ENCODE measurements at places on chromosomes 2 and 18. TPM values are rescaled to one million over a fixed set of nuclear protein-coding genes. Genes with fewer than 3 reads are reported as not detected.
A peak's percentile ranks its signal among the peaks of the same experiment; 100 is the strongest.

DNA sequence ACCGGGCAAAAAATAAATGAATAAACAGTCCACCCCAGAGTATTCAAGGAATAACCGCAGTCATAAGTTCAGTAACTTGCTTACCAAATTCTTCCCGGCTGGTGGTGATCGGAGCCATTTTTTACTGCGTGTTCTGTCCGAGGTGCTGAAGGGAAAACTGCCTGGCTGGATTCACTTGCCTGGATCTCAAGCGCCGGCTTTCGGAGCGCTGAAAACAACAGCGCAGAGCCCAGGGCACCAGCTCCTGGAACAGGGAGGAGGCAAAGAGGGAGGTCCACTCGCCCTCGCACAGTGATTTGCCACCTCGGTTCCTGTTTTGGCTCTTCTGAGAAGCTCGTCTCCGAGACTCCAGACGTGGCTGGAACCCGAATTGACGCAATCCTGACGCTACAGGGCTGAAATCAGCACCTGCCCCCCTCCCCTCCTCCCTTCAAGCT lies at the start of gene SYT4:
SYT4 (minus strand) TSS at position 327 of the 437 bp plus-strand sequence; CDS start at position 118, 209 bp downstream.
- DNase-seq: no peak
- peaks cover 8% of the 10 kb centered on the region for H3K27me3 ChIP-seq
- H3K36me3 ChIP-seq: no peaks in the 10 kb centered on the region
- H3K27ac ChIP-seq: no peak within 1 kb of the TSS

DNA sequence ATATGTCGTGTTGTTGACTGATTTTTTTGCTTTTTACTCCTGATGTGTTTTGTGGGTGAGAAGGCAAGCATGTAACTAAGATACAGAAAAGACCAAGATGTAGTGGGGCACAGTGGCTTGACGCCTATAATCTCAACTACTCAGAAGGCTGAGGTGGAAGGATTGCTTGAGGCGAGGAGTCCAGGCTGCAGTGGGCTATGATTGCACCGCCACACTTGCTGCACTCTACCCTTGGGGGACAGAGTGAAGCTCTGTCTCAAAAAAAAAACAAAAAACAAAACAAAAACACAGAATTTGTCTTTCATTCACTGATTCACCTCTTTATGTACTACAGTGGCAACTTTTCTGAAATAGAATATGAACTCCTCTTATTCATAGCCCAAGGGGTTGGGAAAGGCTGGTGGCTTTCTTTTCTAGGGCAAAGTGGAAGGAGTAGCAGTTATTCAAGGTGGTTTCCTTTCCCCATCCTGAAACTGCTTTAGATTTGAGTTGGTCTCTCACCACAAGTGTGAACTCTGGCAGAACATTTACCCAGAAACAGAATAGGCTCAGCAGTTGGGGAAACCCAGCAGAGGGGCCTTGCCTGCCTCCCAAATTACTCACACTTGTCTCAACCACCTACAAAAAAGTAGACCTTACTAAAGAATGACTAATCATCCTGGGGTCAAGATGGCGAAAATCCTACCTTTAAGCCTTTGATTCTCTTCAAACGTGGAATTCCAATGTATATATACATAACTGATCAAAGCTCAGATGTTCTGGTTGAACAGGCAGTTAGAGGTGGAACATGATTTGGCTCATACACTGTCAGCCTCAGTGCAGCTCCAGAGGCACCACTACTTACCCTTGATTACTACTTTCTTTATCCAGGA lies 6.5 kb downstream of the TANK start:
- H3K4me1 ChIP-seq: peaks cover 34% of the 10 kb centered on the region
- no peak overlapping the region for H3K27ac ChIP-seq
- no peak overlapping the region for H3K4me3 ChIP-seq
- no peaks in the 10 kb centered on the region for H3K27me3 ChIP-seq

GRCh38 chr2:37672104-37672869 lies 845 bp upstream of the CDC42EP3 start:
- DNase-seq: peak; percentile 75
- no peaks in the 10 kb centered on the region for H3K27me3 ChIP-seq
- peaks cover 14% of the 10 kb centered on the region for H3K4me1 ChIP-seq
- H3K4me3 ChIP-seq: peak overlapping the region; percentile 93

DNA sequence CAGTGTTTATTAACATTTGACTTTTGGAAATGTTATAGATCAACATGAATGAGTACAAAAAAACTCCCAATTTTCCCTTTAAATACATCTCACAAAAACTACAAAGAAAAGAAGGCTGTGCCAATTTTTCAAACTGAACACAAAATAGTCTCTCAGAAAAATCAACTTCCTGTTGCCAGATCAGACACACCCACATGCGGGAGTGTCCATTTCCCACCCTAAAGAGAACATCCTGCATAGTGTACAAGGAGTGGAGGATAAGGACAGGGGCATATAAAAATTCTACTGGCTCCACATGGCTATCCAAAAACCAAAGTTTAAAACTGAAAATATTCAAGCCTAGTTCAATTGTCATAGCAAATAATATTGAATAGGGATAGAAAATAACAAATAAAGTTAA lies 165.3 kb downstream of the ATAD2B start:
- no peak overlapping the region for H3K4me3 ChIP-seq
- no peak for DNase-seq
- H3K27me3 ChIP-seq: no peaks in the 10 kb centered on the region

DNA sequence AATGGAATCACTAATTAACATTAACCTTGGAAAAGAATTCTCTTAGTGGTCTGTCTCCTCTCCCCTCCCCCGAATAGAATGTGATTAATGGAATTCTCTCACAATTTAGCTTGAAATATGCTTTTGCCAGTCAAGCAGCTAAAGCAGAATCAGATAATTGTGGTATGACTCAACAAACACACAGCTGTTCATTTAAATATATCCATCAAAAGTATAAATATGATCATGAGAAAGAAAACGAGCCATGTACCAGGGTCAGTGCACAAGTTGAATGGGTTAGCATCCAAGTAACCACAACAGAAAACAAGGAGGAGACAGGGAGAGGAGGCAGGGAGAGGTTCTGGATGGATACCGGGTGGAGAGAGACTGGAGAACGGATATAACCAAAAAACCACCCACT lies 66.9 kb downstream of the ACVR1 start:
- H3K4me1 ChIP-seq: peaks cover 11% of the 10 kb centered on the region
- no peaks in the 10 kb centered on the region for H3K27me3 ChIP-seq
- H3K4me3 ChIP-seq: no peak overlapping the region
- no peaks in the 10 kb centered on the region for H3K36me3 ChIP-seq
- no peak overlapping the region for H3K27ac ChIP-seq

GRCh38 chr2:203897544-203897943 lies 30.0 kb downstream of the CTLA4 start:
- no peaks in the 10 kb centered on the region for H3K4me1 ChIP-seq
- H3K27me3 ChIP-seq: no peaks in the 10 kb centered on the region
- no peak overlapping the region for H3K27ac ChIP-seq
- H3K4me3 ChIP-seq: no peak overlapping the region
- no peak for DNase-seq

DNA sequence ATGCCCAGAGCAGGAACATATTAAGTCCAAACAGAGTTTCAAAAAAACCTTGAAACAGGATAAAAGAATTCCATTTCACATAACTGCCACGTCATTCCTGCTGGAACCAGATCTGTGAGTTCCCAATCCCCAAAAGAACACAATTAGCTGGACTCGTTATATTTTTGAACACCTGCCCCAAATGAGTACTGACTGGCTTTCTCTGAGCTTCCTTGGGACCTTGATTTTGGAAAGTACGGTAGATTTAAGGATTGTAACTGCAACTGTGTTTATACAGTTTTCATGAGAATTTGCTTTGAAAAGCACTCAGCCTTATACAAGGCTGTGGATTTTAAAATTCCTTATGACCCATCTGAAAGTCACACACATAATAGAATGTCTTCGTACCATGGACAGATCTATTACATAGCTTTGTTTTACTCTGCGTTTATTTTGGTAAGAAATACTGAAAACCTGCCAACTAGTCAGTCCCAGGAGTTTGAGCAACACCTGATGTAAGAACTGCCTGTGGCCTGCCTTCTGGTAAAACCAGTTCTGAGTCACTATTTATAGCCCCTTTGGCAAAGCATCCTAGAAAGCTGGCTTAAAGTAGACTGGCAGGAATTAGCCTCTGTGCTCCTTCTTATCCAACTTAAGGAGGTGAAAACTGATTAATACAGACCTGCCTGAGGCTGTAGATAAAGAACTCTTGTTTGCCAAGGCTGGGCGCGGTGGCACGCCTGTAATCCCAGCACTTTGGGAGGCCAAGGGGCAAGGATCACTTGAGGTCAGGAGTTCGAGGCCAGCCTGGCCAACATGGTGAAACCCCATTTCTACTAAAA lies 48.1 kb downstream of the MERTK start:
- H3K36me3 ChIP-seq: peaks cover 10% of the 10 kb centered on the region
- peaks cover 26% of the 10 kb centered on the region for H3K4me1 ChIP-seq
- no peaks in the 10 kb centered on the region for H3K27me3 ChIP-seq
- H3K4me3 ChIP-seq: no peak overlapping the region
- peak overlapping the region; percentile 84 for H3K27ac ChIP-seq

Gene CLEC4F
- 0.03 TPM for polyA plus RNA-seq

Gene EFHD1
- 6.7 TPM for polyA plus RNA-seq

Gene GAD1
- polyA plus RNA-seq: not detected

Gene NTSR2
- not detected for polyA plus RNA-seq
